Stimulated activated CD4-positive, alpha-beta T cell treated with anti-CD3 and anti-CD28 coated beads, Interleukin-4, amount 100 ng/mL, for 48 hours (primary cell): ENCODE measurements at places on chromosomes 1 and 21.

GRCh38 chr21:17491716-17492414 lies 21.0 kb upstream of the CXADR start:
- DNase-seq = no peak

GRCh38 chr1:154581766-154582165 lies 14.2 kb downstream of the CHRNB2 start:
- no peak for DNase-seq

- no peak for DNase-seq
Observed at GRCh38 chr1:95096218-95096841, 20.8 kb upstream of the TLCD4 start.

GRCh38 chr1:206608108-206608698 lies 4.1 kb downstream of the EIF2D start:
- DNase-seq = peak; percentile 60

- DNase-seq = no peak
Observed at GRCh38 chr1:231792634-231793033, 166.0 kb downstream of the DISC1 start.

GRCh38 chr1:40381268-40382107 lies 8.0 kb downstream of the SMAP2 start:
- DNase-seq = no peak

- no peak for DNase-seq
Observed at GRCh38 chr1:247386687-247387086, 29.3 kb upstream of the NLRP3 start.

GRCh38 chr1:8026976-8027747 lies 1.1 kb upstream of the ERRFI1 start:
- DNase-seq = no peak

DNA sequence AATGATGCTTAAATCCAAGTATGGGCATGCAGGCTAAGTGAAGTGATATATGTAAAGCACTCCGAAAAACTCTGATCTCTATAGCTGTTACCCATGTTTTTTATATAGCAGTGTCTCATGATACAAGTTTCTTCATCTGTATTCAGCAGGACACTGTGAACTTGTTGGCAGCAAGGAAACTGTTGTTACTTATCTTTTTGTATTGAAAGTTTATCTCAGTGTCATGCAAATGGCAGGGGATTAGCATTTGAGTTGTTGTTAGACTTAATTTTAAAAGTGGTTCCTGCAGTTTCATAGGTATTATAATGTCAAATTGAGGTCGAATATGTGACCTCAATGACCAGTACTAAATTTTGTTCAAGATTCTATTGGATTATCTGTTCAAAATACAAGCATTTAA lies 47.9 kb downstream of the NCAM2 start:
- no peak for DNase-seq

- DNase-seq = no peak
Observed at GRCh38 chr21:38683222-38683621, 122.5 kb upstream of the ETS2 start.

- DNase-seq = peak; percentile 33
Observed at GRCh38 chr1:94385308-94385929, 32.8 kb upstream of the ABCD3 start.

GRCh38 chr1:147496044-147496443 lies 45.3 kb upstream of the BCL9 start:
- no peak for DNase-seq
